MCF 10A (cell line): ENCODE measurements at places on chromosomes 13 and 19. TPM values are rescaled to one million over a fixed set of nuclear protein-coding genes. Genes with fewer than 3 reads are reported as not detected.

ZNF700 gene
- 5.6 and 5.9 TPM in 2 replicates for total RNA-seq

PCSK4 gene
- total RNA-seq, result 3.4 and 3.7 TPM in 2 replicates

WDR88 gene
- total RNA-seq, result not detected in 2 replicates

LNX2 gene
- total RNA-seq, result 12.3 and 15.6 TPM in 2 replicates

KANK3 gene
- 0.79 and 1.2 TPM in 2 replicates for total RNA-seq

MAMSTR gene
- total RNA-seq, result 0.22 and 0.65 TPM in 2 replicates

NBEA gene
- 3.3 and 4.6 TPM in 2 replicates for total RNA-seq

LILRB5 gene
- not detected in 2 replicates for total RNA-seq

RNASEH2A gene
- total RNA-seq, result 11.2 and 16.7 TPM in 2 replicates

COL5A3 gene
- total RNA-seq, result 0.98 and 1.5 TPM in 2 replicates

SULT2A1 gene
- total RNA-seq, result not detected in 2 replicates

DNA sequence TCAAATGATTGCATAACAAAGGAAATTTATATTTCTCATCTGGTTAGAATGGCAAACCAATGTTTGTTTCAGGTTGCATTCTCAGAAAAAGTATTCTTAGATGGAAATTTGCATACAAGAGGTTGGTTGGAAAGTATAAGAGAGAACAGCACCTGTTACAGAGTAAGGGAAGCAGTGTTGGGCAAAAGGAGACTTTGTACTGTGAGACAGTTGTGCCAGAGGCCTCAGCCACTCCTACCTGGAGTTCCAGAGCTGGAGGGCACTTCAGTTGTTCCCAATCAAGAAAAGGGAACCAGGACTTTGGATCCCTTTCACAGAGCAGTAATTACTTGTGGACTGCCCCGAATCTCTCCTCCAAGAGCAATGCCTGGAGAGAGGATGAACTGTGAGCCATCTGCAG, 81.8 kb downstream of the SPRY2 start:
- no peak for DNase-seq

GRCh38 chr13:112870737-112871287, 98.2 kb upstream of the MCF2L start:
- DNase-seq, result no peak

- DNase-seq, result no peak
These were observed 127.4 kb downstream of the SLITRK5 start for GRCh38 chr13:87798536-87798935.

DNA sequence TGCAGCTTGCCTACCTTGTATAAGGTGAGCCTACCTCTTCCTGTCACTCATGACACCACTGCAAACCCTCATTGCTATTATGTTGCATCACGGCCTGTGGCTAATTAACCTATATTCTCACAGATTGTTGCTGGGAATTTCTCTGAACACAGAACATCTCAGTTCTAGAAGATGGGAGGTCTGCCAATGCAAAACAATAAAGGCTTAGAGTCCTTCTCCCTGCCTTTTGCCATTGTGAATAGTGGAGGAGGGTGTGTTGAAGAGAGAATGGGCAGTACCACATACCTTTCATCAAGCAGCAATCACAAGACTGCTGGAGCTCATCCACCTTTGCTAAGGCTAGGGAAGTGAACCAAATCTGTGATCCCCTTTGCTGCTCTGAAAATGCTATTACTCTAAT, 34.4 kb downstream of the WDFY2 start:
- DNase-seq, result no peak

DNA sequence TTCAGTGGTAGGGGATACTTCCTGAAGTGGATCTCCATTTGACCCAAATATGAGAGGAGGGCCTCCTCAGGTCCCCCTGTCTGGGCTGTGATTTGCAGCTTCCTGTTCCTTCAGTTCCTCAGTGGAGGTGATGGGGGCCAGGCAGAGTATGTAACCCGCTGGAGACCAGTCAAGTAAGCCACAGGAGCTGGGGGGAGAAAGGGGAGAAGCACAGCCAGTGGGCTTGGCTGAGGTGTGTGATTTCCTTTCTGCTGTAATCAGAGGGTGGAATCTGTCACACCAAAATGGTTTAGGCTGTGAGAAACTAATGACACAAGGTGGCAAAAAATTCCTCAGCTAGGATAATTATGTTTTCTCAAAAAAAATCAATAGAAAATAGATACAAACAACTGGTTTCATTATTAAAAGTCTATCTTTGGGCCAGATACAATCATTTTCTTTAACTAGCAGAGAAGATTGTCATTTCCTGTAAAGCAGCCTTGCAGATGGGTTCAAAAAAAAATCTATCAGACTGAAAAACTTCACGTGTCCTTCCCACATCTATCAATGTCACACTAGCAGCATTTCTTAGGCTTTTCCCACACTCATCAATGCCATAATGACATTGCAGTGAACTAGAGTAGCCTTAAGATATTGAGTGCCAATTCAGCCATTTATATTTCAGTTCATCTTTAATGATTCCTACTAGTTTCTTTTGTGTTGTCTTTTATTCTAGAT, 1660.3 kb downstream of the EFNB2 start:
- no peak for DNase-seq

DNA sequence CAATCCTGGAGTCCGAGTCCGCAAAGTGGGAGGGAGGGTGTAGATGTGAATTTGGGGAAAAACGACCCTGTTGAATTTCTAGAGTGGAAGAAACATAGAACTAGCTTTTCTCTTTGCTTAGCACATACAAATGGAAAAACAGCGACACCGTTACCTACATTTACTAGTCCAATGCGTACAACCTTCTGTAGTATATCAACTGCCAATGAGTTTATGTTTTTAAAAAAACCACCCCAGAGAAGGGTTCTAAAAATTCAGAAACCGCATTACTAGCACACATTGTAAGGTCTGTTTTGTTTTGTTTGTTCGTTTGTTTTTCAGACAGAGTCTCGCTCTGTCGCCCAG, 332 bp upstream of the SUPT20H start:
- no peak for DNase-seq

DNA sequence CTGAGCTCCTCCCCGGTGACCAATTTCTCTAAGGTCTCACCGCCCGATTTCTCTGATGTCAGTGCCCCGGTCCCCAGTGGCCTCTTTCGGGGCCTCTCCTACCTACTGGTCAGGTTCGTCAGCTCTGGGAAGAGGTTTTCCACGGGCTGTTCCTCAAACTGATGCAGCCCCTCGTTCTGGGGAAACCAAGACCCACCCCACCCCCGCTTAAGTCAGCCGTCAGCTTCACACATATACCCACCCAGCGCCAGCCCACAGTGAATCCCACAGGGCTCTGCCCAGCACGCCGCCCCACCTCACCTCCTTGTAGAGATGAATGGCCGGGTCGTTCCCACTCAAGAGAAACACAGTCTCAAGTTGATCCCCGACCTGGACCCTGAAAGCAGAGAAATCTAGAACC, 3.4 kb downstream of the KPTN start:
- DNase-seq, result no peak

DNA sequence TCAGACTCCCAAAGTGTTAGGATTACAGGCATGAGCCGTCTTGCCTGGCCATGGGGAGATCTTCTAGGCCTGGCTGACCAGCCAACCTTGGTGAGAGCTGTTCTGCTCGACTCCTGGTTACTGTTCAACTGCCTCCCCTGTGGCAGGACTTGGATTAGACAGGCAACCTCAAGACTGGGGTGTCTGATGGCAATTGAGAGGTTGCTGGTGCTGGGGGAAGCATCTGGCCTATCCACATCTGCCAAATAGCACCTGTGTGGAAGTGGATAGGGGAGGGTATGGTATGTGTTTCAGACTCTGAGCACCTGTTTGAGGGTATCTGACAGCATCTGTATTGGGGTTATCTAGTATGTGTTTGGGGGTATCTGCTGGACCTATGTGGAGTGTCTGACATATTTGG, 44.7 kb downstream of the ARHGEF18 start:
- no peak for DNase-seq

GRCh38 chr13:89066868-89067466, 1395.8 kb downstream of the SLITRK5 start:
- peak; percentile 79 for DNase-seq

DNA sequence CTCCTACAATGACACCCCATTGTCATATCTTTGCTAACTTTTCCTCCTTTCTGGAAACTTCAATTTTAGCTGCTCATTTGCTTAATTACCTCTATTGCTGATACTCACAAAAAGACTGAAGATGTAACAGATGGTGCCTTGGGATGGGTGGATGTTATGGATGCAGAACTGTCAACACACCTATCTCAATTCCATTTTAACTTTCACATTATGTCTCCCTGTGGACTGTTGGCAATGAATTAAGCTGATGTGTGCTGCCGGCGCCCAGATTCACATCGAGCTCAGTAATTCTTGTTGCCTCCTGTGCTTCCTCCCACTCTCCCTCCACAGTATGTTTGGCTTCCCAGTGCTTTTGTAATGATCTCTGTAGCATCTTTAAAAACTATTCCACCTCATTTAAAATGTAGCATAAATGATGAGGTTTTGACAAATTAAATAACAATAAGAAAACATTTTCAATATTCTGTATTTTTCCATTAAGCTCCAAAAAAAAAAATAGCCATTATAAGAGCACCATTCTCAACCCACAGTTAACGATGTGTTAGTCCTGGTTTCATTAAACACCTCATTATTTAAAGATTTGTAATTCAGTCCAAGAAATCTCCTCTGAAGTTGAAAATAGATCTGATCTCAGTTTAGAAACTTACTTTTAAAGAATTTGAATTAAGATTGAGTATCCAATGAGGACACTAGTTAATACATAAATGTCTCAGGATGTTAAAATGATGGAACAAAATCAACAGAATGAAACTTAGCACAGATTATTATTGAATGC, 99.9 kb upstream of the FAM216B start:
- no peak for DNase-seq

DNA sequence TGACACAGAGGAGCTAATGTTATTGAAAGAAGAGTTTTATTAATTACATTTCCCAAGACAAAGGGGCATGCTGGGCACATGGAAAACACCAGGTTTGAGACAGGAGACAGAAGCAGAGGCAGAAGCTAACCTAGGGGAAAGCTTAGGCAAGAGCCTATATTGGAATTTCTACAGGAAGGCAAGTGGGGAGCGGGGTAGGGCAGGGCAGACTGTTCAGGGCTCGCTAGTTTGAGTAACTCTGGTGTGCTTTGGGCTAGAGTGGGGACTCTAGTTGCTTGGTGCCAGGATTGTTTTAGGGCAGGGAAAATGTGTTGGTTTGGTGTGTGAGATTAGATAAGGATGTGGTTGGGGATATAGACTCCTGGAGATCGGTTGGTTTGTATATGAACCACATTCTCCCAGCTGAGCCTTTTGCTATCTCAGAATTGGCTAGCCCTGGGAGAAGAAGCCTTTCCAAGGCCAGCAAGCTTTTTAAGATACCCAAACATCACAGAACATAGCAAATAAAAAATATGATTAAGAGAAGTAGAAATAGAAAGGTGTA, 8.4 kb upstream of the UFM1 start:
- DNase-seq, result no peak

- DNase-seq, result no peak
These were observed 30.9 kb downstream of the CCDC70 start for GRCh38 chr13:51892657-51893056.

GRCh38 chr13:109088624-109088917, 459.2 kb downstream of the MYO16 start:
- no peak for DNase-seq

DNA sequence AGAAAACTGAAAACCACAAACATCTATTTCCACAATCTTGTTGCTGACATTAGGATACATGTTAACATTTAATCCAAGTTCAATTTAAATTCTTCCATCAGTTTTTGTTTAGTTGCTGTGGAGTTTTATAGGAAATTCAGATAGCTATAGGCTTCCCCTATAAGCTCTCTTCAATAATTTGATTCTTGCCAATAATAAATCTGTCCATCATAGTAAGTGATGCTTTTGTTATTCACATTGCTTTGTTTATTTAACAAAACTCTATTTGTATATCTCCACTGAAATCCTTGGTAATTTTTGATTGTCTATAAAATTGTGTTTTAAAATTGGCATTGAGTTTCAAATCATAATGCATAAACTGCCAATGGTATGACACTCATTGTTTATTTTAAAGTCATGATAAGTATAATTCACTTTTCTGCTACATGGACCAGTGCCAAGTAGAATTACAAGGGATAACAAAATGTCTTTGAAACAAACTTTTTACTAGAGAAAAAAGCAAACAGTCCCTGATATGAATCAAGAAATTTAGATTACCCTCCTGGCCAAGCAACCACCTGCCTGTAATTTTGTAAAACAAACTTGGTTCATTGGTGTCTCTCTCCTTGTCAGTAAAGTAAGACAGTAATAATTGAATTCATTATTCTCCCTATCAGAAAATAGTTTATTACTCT, 577.3 kb upstream of the GPC6 start:
- DNase-seq, result no peak

DNA sequence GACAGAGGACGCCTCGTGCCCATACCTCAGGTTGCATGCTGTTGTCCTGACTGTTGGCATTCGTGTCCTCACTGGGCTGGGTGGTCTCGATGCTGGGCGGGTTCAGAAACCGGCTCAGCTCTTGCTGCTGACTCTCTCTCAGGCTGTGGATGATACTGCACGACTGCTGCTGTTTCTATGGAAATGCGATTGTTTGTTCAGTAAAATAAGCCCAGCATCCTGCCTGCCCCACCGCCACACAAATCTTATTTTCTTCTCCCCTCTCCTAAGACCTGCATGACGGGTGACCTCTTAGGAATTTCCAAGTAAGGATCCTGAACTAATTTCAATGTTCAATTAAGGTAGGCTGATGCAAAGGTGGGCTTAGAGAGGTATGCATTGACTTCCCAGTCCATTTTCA, 356.5 kb downstream of the NALCN start:
- DNase-seq, result no peak

DNA sequence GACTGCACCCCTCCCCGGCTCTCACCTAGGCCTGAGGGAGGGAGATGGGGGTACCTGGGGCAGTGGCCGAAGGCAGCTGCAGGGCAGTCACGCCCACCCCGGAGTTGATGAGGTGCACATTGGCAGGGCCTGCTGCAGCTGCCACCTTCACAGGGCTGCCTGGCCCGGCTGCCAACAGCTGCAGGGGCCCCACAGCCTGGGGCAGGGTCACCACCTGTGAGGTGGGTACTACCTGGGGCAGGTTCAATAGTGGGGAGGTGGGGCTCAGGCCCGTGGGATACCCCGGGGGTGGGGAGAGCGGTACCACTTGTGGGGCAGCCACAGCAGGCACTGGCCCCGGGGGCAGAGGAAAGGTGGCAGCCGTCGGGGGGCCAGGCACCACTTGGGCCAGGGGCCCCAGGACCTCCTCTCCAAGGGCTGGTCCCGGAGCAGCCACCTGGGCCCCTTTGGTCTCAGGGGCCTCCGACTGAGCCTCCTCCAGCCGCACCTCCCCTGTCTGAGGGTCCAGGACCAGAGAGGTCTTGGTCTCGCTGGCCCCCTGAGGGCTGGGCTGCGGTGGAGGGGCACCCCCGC, 2.7 kb downstream of the SIX5 start:
- DNase-seq, result no peak
